ENCODE measurements at places on chromosomes 5 and 9.
A peak's percentile ranks its signal among the peaks of the same experiment; 100 is the strongest.

- no peak for DNase-seq
These were observed 125.6 kb downstream of the DAB2IP start for GRCh38 chr9:121776739-121777637.

- no peak for DNase-seq
These were observed 90.7 kb downstream of the DAPK1 start for GRCh38 chr9:87588339-87588738.

DNA sequence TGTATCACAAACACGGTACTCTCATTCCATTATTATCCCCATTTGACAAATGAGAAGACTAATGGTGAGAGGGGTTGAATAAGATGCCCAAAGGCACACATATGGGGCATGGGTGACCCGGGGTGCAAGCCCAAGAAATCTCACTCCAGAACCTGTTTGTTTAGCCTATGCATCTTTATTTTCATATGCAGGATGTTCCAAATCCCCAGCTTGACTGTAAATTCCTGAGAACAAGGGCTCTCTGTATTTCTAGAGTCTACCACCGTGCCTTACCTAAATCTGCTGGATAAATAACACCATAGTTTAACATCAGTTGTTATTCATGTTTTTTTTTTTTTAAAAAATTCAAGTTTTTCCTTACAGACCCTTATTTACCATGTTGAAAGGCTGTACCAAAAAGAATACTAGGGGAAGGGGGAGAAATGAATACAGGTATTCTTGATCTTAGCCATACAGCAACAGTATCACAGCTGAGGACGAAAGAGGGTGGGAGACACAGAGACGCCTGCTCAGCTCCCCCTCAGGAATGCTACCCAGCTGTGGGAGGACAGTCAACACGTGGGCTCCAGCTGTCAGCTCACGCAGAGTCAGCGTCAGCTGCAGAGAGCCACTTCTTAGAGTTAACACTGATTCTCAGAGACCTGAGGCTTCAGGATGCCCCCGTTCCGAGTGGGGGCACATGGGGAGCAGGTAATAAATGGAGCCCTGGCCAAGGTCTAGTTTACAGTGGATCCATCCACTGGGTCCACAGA is 86.6 kb downstream of the MED27 start:
- no peak for DNase-seq

DNA sequence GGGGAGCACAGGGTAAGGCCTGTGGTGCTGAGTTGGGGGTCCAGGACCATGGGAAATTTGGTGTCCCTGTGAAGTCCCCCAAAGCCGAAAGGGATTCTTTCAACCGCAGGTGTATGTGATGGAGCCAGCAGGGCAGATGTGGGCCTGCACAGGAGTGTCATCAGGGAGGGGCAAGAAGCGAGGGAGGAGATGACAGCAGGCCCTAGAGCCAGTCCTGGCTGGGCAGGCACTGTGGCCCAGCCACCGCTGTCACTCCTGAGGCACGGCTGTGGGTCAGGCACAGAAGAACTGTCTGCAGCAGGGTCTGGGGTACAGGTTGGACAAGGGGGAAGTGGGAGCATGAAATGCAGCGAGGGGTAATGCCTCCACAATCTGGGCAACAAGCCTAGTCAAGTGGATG is 4.8 kb downstream of the HK3 start:
- no peak for DNase-seq

- DNase-seq, result no peak
These were observed 1.7 kb downstream of the ASB6 start for GRCh38 chr9:129640086-129640870.

- DNase-seq, result no peak
These were observed 61.4 kb upstream of the VLDLR start for GRCh38 chr9:2560180-2560579.

DNA sequence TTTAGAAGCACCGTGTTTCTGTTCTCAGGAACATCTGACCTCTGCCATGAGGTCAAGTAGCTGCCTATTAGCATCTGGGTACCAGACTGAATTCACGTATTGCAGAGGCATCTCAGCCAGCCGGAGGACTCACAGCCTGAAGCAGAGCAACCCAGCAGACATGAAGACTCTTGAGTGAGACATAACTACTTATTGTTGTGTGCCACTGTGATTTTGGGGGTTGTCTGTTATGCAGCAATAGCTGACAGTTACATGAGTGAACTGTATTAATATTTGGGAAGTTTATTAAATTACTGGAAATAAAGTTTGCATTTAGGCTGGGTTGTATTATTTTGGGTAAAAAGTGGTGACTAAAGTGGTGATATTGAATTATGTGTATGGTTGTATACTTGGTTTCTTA is 1.3 kb upstream of the ACOT12 start:
- no peak for DNase-seq

DNA sequence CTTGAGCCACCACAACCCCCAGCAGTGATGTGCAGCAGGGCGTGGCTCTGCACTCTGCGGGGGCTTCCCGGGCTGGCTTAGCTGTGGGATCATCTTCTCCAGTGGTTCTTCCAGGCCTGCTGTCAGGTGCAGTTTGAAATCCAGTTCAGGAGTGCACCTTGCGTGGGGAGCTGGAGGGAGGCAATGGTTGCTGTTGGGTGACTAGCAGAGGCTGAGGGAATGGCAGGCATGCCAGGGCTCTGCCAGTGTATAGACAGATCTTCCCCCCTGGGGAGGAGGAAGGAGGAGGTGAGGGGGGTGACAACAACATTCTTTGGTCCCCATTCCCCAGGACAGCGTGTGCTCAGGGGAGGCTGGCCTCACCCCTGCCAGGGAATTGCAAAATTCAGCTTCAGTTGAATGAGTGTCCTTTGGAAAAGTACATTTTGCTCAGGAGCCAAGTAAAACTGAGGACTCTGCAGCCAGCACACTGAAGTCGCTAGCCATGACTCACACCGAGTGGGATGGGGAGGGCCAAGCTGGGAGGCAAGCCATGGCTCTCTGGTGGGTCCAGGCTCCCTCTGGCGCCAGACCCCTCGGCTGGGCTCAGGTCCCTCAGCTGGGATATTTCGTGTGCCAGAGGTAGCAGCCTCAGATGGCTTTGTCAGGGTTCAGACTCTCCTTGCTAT is 35.0 kb downstream of the ERGIC1 start:
- DNase-seq, result peak; percentile 14

- no peak for DNase-seq
These were observed 57.3 kb upstream of the TAF11L2 start for GRCh38 chr5:17440766-17441165.

DNA sequence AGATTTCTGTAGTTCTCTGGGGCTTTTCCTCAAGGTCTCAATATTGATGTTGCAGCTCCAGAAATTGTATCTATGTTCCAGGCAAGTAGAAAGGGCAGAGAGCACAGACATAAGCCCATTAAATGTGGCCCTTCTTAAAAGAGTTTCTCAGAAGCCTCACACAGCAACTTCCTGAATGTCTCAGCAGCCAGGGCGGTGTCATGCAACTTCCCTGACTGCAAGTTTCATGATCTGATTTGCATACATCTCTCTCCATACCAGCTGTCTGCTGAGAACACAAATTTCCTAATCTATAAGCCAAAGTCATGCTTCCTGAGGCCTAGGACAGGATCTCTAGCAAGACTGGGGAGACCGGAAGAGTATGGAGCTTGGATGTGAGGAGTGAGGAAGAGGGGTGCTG is 13.0 kb downstream of the RGS7BP start:
- no peak for DNase-seq

GRCh38 chr9:112743216-112743836 is 7.2 kb upstream of the SNX30 start:
- DNase-seq, result no peak

DNA sequence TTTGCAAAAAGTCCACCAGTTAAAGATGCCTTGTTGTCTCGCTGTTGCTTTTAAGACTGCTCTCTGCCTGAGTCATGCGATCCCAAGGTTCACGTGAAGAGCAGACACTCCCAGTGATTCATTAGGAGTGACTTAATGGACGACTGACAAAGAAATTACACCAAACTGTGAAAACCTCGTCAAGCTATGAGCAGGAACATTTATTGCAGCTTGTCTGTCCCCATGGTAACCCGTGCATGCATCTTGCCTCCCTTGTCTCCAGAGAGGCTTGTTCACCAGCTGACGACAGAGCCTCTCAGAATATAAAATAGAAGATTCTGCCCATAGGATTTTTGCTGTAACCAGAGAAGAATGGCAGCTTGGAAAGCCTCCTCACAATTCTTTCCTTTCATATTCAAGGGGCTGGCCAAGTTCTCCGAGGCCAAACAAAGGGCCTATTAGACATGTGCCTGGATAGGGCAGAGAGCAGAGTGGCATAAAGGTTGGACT is 352.7 kb downstream of the SPOCK1 start:
- no peak for DNase-seq

GRCh38 chr9:4098031-4098430 is 201.8 kb downstream of the GLIS3 start:
- no peak for DNase-seq

GRCh38 chr5:44536650-44537260 is 147.5 kb upstream of the FGF10 start:
- peak; percentile 32 for DNase-seq

- no peak for DNase-seq
These were observed 142.3 kb downstream of the MARCHF11 start for GRCh38 chr5:16037121-16037845.

Measured in stimulated activated CD4-positive, alpha-beta T cell treated with anti-CD3 and anti-CD28 coated beads, Interleukin-15, amount 100 ng/mL, for 24 hours (primary cell).